ENCODE measurements at places on chromosomes 7 and 10.

- no peak for DNase-seq
Observed at GRCh38 chr7:142372727-142373126, 114.9 kb upstream of the PRSS58 start.

DNA sequence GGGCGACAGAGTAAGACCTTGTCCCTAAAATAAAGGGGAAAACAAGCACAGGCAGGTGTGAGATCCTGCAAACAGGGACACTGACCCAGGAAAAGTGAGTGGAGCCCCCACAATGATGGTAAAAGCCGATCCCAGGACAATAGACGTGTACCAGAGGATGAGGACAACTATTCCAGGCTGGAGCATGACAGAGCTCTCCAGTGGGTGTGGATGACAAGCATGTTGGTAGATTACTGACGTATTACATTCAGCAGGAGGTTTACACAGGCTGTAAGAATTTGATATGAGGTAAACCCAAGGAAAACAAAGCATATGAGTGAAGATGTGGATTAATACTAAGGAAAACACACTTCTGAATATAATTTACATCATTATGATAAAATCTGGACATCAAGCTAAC, 27.8 kb upstream of the SMURF1 start:
- DNase-seq: no peak

DNA sequence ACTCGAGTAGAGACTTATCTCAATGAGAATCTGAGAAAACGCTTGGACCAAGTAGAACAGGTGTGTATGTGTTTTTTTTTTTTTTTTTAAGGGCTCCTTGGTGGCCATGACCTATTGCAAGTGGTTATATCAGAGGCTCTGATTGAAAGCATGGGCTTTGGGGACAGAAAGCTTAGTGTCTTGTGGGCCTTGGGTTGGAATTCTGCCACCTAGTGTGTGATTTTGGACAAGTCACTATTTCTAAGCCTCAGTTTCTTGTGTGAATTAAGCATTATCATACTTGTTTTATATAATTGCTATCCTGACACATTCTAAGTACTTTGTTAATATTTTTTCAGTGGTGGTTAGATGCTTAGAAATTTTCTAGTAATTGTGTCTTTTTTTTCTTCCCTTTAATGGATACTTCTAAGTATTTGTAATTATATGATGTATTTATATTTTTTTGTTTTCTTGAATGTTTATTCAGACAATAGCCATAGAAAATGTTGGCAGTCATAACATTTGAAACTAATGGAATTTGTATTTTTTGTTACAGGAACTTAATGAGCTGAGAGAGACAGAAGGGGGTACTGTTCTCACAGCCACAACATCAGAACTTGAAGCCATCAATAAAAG, 33.1 kb downstream of the SMC3 start:
- DNase-seq: peak; percentile 57

- DNase-seq: peak; percentile 80
Observed at GRCh38 chr7:12475362-12476063, 71.8 kb upstream of the VWDE start.

GRCh38 chr10:73781548-73781878, 335 bp upstream of the CHCHD1 start:
- DNase-seq: no peak

GRCh38 chr7:118059209-118059608, 124.8 kb upstream of the LSM8 start:
- no peak for DNase-seq

GRCh38 chr7:72335561-72336381, 76.4 kb downstream of the CALN1 start:
- peak; percentile 80 for DNase-seq

DNA sequence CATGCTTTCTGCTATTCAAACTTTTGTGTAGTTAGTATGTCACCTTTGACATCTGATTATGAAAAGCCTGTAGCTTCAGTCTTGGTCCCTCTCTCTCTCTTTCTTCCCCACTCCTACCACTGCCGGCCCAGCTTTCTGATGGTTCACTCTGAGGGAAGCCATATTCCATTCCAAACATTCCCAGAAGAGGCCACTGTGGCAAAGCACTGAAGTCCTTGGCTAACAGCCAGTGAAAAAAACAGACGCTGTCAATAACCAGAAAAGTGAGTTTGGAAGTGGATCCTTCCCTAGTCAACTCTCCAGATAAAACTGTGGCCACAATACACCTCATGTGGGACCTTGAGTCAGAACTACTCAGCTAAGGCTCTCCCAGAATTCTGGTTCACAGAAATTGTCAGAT, 950.7 kb upstream of the PHF14 start:
- peak; percentile 88 for DNase-seq

DNA sequence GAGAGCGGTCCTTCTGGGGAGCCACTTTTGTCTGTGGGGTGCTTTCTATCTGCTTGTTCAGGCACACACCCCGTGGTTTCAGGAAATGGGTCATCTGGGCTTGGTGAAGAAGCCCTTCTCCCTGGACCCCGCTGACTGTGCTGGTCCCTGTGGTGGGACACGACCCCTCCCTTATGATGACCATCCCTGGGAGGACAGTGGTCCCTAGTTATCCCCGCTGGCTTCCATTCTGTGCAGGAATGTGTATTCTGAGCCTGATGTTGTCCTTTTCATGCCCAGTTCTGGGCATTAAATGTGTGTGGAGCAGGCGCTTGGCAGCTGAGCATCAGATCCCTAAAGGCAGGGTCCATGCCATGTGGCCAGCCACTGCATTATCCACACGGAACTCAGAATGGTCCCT, 71.6 kb downstream of the TCERG1L start:
- DNase-seq: no peak

GRCh38 chr10:70903262-70903921, 15.0 kb upstream of the PCBD1 start:
- peak; percentile 63 for DNase-seq

- no peak for DNase-seq
Observed at GRCh38 chr7:136229790-136230189, 252.6 kb upstream of the MTPN start.

DNA sequence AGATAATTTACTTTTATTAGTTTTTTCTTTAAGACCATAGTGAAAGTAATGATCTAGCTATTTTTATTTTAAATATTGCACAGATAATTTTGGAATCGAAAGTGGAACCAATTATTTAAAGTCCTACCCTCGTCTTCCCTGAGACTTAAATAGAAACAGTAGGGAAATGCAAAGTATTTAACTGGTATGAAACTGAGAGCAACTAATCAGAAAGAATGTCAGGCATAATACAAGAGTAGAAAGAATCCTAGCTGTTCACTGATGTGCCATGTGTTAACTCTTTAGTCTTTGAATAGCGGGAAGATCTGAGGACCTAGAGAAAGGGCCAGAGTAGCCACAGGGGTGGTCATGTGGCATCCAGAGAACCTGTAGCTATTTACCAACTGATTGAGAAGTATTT, 630.0 kb downstream of the NRG3 start:
- DNase-seq: no peak

- DNase-seq: peak; percentile 59
Observed at GRCh38 chr7:24821045-24821753, 63.9 kb upstream of the GSDME start.

GRCh38 chr7:157676001-157676400, 339.2 kb downstream of the DNAJB6 start:
- peak; percentile 35 for DNase-seq

DNA sequence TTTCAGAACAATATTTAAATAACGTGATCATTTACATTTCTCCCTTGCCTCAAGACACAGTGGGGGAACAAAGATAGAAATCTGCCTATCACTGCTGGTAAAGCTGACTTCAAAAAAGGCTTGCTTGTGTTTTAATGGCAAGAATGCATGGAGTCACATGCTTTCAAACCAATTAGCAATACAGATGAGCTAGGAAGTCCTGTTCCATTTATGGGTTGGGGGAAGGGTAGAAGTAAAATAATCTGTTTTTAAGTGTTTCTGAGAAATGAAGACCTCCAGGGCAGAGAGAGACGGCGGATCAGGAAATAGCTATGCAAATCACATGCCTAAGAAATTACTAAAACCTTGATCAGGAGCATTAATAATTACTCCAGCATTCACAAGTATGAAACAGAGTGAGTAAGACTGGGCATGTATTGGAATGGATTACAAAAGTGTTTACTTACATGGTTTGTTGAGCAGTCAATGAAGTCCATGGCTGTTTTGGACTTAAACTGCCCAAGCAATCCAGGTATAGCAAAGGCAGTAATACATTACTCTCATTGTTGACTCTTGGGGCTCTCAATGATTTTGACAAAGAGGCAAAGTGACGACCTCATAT, 142.0 kb downstream of the ARID5B start:
- DNase-seq: peak; percentile 18

DNA sequence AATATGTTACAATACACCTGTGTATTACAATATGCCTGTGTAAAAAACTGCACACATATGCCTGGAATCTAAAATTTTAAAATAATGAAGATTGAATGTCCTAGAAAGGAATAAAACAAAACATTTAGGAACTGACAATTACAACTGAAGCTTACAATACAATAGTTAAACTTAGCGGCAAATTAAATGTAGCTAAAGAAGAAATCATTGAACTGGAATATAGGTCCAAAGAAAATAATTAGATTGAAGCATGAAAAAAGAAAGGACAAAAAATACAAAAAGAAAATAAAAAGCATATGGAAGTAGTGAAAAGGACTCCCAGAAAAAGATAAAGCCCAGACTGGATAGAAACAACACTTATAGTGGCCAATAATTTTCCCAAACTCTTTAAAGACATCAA, 38.4 kb downstream of the NPSR1 start:
- DNase-seq: no peak

DNA sequence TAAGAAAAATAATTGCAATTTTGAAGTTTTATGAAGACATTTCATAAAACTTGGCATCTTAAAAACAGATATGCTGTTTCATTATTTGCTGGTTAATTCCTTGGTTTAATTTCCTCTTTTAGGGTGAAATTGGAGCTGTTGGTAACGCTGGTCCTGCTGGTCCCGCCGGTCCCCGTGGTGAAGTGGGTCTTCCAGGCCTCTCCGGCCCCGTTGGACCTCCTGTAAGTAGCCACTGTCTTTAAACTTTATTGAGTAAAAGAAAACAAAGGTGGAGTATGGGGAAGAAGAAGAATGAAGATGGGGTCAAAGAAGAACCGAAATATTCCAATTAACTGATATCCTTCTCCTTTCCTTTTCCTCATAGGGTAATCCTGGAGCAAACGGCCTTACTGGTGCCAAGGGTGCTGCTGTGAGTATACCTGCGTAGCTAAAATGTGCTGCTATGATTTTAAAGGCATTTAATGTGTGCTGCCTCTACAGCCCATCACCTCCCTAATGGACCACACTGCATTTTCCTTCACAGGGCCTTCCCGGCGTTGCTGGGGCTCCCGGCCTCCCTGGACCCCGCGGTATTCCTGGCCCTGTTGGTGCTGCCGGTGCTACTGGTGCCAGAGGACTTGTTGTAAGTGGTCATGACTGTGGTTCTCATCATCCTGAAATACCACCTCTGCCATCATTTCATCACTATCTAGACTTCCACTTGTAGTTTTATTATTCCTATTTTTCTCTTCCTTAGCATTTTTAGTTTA, 14.7 kb downstream of the COL1A2 start:
- DNase-seq: no peak

DNA sequence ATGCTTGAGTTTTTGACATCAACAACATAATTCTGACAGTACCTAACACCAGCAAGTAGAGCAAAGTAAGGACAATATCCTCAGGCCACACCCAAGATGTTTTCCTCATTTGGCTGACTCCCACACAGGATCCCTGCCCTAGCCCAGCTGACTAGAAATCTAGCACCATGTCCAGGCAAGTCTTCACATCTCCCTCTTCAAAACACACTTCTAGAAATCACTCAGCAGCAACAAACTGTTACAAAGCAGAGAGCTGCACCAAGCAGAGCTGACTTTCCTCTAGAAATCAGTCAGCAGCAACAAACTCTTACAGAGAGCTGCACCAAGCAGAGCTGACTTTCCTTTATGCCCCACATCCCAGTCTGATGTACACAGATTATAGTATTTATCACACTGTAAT, 7.7 kb downstream of the TMEM168 start:
- DNase-seq: no peak

GRCh38 chr10:48414778-48415177, 108.3 kb downstream of the MAPK8 start:
- DNase-seq: no peak

- DNase-seq: no peak
Observed at GRCh38 chr7:99499371-99499720, 735 bp downstream of the ZNF394 start.

- DNase-seq: no peak
Observed at GRCh38 chr7:55157764-55158105, 138.9 kb downstream of the EGFR start.

DNA sequence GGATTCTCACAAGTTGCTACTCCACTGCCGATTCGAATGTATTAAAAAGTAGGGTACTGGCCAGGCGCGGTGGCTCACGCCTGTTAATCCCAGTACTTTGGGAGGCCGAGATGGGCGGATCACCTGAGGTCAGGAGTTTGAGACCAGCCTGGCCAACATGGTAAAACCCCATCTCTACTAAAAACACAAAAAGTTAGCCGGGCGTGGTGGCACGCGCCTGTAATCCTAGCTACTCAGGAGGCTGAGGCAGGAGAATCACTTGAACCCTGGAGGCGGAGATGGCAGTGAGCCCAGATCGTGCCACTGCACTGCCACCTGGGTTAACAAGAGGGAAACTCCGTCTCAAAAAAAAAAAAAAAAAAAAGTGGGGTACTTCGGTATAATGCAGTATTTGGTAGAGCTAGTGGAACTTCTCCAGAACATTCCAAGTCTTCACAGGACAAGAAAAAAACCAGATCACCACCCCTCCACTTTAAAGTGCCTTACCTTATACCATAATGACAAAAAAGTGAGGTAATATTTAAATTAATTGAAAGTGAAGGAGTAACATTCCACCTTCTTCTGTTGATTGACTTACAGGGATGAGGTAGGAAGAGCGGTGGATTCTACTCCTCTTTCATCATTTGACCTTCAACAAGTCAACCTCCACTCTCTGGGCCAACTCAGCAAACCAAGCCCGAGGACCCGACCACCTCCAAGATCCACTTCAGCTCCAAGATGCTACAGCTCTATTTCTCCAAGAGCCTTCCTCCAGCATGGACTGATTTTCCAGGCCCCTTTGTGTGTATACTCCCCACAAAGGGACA, 2.0 kb downstream of the BAZ1B start:
- peak; percentile 57 for DNase-seq

GRCh38 chr10:5400468-5401240, 4.0 kb downstream of the TUBAL3 start:
- peak; percentile 83 for DNase-seq

DNA sequence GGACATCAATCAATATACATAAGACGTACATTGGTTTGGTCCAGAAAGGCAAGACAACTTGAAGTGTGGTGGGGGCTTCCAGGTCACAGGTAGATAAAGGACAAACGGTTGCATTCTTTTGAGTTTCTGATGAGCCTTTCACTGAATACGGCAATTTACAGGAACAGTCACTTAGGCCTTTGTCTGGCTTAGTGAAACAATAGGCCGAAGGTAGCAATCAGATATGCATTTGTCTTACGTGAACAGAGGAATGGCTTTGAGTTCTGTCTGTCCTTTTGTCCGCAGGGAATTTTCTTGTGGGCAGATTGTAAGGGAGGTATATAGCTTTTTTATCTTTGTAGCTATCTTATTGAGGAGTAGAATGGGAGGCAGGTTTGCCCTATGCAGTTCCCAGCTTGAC, 10.8 kb upstream of the STN1 start:
- DNase-seq: no peak

- no peak for DNase-seq
Observed at GRCh38 chr7:153320681-153321080, 561.1 kb downstream of the ACTR3B start.
